ENCODE measurements at places on chromosomes 1 and 21.

DNA sequence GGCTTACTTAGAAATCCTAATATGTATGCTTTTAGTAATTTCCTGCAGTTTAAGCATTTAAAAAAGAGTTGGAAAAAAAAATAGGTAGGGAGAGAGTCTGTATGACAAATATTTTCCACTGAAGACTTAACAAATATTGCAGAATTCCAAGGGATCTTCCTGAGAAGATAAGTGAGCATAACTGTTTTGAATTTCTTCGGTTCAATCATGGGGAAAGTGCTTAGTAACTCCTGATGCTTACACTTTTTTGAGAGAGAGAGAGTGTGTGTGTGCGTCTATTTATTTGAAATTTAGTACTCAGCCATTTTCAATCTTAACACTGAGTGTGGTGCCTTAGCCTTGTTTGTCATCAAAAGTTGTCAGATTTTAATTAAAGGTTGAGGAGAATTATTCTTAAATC lies 18.5 kb downstream of the SON start:
- DNase-seq, result no peak

- no peak for DNase-seq
Measured at GRCh38 chr1:241357366-241358340, 648 bp upstream of the RGS7 start.

DNA sequence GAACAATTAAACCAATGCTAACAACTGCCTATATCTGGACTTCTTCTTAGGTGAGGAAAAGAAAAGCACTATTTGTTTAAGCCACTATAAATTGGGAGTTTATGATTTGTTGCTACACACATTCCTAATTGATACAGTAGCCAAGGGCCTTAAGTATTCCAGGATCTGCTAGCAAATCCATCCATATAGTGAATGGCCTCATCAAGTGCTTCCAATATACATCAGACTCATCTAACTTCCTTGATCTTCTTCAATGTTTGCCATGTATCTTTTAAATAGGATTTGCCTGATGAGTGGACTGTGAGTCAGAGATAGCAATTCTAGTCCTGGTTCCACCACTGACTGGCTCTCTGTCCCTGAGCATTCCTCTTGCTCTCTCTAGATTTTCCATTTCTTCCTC lies 430.2 kb downstream of the OMA1 start:
- no peak for DNase-seq

DNA sequence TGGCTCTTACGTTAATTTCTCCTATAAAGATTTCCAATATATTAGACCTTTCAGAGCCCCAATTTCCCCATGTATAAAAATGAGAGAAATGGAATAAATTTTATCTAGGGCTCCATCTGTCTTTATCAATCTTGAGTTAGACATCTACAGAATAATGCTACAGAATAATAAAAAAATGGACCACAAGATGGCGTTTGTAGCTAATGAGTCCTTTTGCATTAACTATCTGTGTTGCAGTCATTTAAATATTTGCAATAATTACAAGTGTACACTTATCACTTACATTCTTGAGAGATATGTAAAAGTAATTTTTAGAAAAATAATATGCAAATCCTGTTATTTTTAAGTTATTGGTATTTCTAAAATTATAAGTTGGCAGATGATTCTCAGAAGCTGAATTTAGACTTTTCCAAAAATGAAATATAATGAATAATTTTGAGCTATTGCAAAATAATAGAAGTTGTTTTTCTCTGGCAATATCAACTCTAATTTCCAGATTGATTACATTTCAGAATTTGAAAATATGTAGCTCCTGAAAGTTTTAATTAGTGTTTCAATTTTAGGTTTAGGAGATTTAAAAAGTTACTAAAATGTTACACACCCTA lies 87.7 kb downstream of the SNX7 start:
- DNase-seq, result no peak

GRCh38 chr1:19824541-19824940 lies 9.5 kb upstream of the RNF186 start:
- no peak for DNase-seq

GRCh38 chr1:90973897-90974798 lies 47.7 kb downstream of the ZNF644 start:
- DNase-seq, result no peak

Measured in stimulated activated CD8-positive, alpha-beta memory T cell treated with anti-CD3 and anti-CD28 coated beads, Interleukin-7, amount 100 ng/mL, for 24 hours (primary cell).